ENCODE measurements at places on chromosomes 7 and 10.

GRCh38 chr10:24292304-24293293 is 83.7 kb downstream of the KIAA1217 start:
- no peak for DNase-seq

- DNase-seq = no peak
Measured at GRCh38 chr10:5467634-5468255, 31.6 kb downstream of the CALML5 start.

DNA sequence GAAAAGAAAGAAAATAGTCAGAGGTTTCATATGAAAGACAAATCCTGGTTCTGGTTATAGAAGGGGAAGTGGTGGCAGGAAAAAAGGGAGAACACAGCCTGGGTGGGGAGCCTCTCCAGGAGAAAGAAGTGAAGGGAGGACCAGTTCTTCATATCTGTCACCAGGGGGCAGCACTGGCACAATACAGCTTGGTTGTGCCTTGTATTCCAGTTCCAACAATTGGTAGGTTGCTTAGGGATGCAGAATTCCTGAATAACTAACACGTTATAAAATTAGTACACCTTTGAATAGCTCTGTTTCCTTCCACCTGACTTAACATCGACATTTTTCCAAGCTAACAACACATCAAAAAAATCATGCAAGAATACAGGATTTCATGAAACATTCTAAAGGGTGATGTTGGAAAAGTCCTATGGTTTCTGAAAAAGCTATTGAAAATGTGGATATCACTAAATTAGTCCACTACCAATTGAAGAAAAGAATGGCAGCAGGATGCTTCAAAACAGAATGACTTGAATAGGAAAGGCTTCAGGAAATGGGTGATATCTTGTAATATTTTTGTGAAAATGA is 52.9 kb downstream of the CYP26A1 start:
- DNase-seq = no peak

DNA sequence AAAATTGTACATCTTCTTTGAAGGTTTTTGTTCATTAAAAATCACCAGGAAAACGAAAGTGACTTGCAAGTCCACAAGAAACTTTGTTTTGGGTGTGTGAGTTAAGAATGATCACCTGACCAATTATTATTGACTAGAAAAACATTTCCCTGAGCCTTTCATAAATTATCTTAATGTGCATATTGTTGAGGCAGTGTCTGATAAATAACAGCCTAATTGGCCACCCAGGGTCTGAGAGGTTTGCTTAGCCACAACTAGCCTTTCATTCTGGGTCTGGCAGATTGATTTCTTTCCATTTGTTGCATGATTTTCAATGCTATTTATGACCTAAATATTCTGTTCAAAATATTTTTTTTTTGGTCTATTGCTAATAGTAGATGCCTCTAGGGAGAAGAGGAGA is 152.8 kb downstream of the AUTS2 start:
- no peak for DNase-seq
